ENCODE measurements at places on chromosomes 6 and 20.
A peak's percentile ranks its signal among the peaks of the same experiment; 100 is the strongest.

GRCh38 chr20:16542477-16542876, 30.8 kb downstream of the KIF16B start:
- DNase-seq: no peak

GRCh38 chr6:167467793-167468431, 143.0 kb downstream of the TTLL2 start:
- no peak for DNase-seq

DNA sequence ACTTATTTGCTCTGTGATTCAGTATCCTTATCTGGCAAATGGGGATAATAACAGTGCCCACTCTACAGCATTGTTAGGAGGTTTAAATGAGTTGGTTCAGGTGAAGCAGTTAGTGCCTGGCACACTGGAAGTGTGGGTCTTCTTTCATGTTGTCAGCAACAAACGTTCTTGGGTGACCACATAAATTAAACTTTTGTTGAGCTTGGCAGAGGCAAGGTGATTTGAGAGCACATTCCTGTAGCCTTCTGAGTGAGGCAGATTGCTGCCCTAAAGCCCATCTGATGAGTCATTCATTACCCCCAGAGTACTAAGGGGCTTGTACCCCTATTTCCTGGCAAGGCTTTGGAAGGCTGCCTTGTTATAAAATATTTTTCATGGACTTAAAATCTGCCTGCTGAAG, 25.8 kb downstream of the SEC23B start:
- DNase-seq: no peak

GRCh38 chr20:10953437-10953836, 279.6 kb upstream of the JAG1 start:
- DNase-seq: no peak

DNA sequence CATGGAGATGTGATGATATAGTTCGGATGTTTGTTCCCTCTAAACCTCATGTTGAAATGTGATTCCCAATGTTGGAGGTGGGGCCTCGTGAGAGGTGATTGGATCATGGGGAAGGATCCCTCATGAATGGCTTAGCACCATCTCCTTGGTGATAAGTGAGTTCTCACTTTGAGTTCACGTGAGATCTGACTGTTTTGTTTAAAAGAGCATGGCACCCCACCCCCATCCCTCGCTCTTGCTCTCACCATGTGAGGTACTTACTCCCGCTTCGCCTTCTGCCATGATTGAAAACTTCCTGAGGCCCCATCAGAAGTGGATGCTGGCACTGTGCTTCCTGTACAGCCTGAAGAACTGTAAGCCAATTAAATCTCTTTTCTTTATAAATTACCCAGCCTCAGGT, 10.9 kb downstream of the SLC32A1 start:
- DNase-seq: no peak

DNA sequence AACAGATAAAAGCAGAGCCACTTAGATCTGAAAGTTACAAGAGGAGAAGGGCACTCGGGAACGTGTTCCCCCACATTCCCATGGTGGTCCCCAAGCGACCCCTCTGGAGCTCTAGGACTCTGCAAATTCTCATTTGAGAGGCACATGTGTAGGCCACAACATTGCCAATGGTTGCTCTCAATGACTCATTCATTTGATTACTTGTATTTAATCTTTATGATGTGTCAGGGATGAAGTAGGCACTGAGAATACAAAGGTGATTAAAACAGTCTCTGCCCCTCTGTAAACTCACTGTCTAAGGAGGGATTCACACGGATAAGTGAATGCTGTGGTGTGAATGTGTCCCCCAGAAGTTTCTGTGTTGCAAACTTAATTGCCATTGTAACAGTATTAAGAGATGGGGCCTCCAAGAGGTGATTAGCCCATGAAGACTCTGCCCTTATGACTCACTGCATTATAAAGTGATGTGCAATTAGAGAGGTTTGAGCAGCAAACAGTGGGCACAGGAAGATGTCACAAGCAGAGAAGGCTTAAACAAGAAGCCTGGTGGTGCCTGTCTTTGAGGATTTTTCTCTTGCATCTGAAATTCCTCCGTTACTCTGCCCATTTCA, 34.0 kb upstream of the TRAM2 start:
- DNase-seq: no peak

DNA sequence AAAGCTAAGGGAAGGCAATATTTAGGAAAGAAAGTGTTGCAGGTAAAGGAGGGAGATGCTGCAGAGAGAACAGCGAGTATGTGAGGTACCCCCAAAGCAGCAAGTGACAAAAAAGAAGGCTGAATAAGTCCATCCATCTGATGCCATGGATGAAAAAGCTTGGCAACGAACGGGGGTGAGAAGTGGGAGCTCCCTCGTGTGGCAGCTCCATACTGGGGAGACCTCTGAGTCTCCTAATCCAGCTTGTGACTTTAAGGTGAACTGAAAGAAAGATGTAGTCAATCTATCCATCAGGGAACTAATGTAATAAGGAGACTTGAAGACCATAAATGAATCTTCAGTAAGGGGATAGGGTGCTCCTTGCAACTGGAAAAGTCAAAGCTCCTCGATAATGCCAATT, 156.6 kb downstream of the OTOR start:
- DNase-seq: no peak

DNA sequence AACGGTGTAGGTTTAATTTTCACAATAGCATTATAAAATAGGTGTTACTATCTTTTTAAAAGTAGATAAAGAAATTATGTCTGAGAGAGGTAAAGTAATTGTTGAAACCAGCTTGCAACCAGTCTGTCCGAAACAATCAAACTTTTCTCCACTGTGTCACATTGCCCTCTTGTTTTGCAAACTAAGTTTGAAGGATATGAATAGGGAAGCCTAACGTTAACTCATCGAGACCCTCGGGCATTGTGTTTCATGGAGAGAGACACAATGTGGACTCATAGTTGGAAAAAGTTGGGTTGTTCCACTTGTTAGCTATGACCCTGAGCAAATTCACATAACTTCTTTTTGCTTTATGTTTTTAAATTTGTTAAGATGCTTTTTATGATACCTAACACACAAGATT, 254.4 kb upstream of the IMPG1 start:
- no peak for DNase-seq

GRCh38 chr6:45718871-45719270, 296.8 kb downstream of the CLIC5 start:
- no peak for DNase-seq

DNA sequence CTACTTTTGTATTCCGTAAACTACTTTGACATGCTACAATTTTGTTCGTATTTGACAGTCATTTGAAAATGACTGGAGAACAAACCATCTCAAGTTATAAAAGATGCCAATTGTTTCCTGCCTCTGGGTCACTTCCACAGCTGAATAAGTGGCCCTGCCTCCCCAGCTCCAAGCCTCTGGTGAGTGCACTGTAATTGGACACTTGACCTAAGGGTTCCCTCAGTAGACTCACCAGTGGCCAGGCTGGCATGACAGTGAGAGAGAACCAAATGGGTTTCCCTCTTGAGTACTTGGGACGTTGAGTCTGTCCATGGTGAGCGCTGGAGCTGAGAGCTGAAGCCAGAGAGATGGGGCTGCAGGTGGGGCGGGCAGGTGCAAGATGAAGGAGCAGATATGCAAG, 57.1 kb downstream of the SLC35D3 start:
- DNase-seq: no peak

GRCh38 chr20:45436732-45437485, 21.0 kb downstream of the PIGT start:
- DNase-seq: peak; percentile 94

GRCh38 chr6:170564936-170565530, 10.9 kb downstream of the TBP start:
- DNase-seq: no peak

DNA sequence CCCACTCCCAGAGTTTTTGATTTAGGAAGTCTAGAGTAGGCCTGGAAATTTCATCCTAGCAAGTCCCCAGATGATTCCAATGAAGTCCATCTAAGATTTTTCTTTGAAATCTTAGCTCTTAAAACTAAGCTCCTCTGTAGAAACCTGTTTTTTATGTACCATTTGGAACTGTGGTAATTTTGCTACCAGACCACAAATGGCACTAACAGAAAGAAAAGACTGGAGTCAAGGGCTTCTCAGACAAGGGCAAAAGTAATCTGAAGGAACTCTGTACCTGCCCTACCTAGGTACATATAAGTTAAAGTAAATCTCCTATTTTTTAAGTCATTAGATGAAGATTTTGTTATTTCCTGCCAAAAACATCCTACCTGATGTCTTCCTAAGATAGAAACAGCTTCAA, 155.0 kb upstream of the HTR1E start:
- no peak for DNase-seq

DNA sequence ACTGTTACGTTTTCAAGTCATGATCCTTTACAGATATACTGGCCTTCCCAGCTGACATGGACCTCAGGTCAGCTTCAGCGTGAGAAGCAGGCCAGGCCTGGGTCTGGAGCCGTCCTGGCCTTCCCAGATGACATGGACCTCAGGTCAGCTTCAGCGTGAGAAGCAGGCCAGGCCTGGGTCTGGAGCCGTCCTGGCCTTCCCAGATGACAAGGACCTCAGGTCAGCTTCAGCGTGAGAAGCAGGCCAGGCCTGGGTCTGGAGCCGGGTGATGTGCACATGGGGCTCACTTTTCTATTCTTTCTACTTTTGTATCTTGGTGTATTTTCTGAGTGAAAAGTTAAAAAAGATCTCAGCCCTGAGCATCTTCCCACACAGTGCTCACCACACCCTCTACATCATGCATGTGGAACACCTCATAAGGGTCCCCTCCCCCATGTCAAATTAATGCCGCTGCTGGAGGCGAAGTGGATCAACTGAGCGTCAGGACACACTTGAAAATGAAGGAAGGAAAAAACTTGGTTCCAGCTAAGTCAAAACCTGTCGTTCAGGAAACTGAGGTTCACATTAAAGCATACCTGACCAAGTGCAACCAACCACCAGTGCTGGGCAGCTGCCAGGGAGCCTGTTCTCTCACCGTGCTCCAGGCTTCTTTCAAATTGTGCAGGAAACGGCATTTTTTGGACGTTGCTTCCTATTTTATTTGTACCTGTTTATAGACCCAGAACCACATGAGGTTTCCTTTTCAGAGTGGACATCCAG, 32.2 kb downstream of the KIF25 start:
- no peak for DNase-seq

DNA sequence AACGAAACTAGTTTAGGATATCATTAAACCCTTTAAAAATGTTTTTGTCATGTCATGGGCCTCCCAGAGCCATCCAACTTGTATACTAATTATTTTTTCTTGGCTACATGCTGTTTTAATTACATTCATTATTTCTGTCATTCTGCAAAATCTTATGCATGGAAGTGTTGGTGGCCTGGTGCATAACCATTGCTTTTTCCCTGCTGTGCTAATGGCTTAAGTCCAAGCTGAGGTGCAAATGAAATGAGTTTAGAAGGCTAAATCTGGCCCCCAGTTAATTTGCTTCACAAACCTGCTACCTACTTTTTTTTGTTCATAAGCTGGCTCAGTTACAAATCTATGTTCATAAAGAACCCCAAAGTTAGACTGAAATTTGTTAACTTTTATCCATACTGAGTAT, 1249.9 kb downstream of the EPHA7 start:
- no peak for DNase-seq

DNA sequence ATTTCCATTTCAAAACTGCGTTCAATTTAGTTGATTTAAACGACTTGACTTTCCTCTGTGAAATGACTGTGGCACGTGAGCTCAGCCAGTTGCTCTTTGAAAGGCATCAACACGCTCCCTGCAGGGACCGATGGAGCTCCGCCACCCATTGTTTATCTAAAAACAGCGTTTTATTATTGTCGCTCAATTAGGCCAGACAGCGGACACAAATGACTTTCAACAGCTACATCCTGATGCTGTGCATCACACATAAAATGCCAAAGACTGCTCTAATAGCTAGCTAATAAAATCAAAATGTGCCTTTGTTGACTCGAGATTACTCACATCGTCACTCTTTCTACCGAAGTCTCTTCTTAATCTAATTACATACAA, 332.5 kb downstream of the CD83 start:
- peak; percentile 46 for DNase-seq

DNA sequence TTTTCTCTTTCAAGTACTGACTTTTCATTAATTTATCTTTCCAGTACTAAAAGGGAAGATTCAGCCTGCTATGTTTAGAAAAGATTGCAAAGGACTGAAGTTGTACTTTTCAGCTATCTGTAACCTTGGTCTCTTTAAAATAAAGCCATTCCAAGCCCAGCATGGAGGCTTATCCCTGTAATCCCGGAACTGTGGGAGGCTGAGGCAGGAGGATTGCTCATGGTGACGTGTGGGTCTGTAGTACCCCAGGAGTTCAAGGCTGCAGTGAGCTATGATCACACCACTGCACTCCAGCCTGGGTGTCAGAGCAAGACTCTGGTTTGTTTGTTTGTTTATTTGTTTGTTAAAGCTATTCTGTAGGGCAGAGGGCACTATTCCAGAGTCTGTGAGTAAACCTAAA, 50.6 kb upstream of the TMEM170B start:
- DNase-seq: no peak

DNA sequence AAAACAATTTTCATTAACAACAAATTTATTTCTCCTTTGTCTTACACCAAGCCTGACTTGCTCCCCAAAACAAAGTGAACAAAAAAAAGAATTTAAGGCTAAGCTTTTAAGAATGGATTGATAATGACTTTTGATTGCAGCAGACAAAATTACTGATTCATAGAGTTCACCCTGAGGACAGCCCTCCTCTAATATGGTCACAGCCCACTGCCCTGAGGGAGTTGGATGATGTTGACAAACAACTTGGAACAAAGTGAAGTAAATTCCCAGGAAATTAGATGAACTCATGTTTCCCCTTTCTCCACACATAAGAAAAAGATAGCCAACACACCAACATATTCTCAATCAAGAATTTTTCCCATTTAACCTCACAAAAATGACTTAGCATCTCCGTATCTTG, 7.7 kb upstream of the ISM1 start:
- DNase-seq: no peak

DNA sequence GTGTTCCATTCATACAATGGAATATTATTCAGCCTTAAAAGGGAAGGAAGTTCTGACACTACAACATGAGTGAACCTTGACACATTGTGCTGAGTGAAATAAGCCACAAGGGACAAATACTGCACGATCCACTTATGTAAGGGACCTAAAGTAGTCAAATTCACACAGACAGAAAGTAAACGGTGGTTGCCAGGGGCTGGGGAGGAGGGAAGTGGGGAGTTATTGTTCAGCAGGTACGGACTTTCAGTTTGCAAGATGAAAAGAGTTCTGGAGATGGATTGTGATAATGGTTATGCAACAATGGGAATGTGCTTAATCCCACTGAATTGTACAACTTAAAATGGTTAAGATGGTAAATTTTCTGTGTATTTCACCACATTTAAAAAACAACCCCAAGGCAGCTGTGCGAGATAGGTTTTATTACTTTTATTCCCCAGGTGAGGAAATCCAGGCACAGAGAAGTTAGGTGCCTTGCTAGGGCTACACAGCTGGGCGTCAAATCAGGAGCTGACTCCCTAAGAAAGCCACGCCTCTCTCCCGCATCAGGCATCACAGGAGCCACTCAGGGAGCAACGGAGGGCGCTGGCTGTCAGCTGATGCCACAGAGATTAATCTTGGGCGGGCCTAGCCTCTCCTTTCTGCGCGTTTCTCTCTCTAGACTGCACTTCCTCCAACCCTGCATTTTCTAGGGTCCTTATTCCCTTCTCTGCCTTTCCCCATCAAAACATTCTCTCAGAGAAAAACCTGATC, 9.3 kb upstream of the TRAF3IP2 start:
- DNase-seq: no peak

Data from Ammon's horn (tissue), 1 donor.